Right renal pelvis (tissue), 4 donors: ENCODE measurements at places on chromosomes 7 and 10.
A peak's percentile ranks its signal among the peaks of the same experiment; 100 is the strongest.

DNA sequence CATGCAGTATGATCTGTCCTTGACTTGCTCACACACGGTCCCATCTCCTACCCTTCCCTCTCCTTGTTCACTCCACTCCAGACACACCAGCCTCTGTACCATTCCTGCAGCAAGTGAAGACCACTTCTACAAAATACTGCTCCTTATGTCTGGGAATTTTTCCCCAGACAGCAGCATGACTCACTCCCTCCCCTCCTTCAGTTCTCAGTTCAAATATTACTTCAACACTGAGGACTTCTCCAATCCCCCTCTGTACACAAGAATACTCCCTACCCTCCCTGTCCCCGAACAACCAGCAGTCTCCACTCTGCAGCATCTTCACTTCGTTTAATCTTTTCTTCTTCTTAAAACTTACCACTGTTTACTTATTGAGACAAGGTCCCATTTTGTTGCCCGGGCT lies 474.0 kb downstream of the GPAM start:
- DNase-seq: no peak

DNA sequence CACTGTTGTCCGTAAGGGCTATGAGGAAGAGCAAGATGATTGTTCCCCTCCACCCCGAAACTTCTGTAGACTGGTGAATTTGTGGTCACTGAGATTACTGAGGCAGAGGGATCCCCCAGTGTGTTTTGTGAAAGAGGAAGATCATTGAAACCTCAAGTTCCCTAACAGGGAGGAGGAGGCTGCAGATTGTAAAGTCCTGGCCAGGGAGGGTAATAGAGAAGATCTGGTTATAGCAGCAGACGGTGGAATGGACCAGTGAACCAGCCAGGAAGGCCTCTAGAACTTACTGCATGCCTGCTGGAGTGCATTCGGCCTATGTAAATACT lies 31.1 kb downstream of the LMTK2 start:
- no peak for DNase-seq

- DNase-seq: no peak
Observed at GRCh38 chr10:95354110-95354509, 63.3 kb upstream of the PDLIM1 start.

- DNase-seq: no peak
Observed at GRCh38 chr10:29078919-29079318, 210.0 kb upstream of the LYZL1 start.

GRCh38 chr7:28411876-28412662 lies at the start of gene CREB5:
TSS of gene CREB5 (plus strand) at chr7:28412518. CDS start at chr7:28412915, 397 bp downstream.
- DNase-seq: no peak

- no peak for DNase-seq
Observed at GRCh38 chr10:108849688-108850087, 1073.6 kb downstream of the XPNPEP1 start.

- DNase-seq: no peak
Observed at GRCh38 chr10:62382831-62383230, 8.7 kb downstream of the ZNF365 start.

- DNase-seq: no peak
Observed at GRCh38 chr7:151349507-151349853, 7.9 kb downstream of the NUB1 start.

DNA sequence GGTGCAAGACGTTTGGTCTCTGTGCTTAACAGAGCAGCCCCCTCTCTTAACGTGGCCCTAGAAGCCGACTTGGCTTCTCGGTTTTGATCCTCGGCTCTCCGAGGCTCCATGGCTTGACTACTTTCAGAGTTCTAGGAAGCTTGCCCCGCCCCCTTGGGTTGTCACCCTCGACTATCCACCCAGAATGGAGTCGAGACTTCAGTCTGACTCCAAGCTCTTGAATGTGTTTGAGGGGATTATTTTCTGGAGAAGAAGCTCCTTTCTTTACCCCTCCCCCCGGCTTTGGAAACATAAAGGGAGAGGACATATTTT lies 448 bp downstream of the SEC24C start:
- DNase-seq: no peak

GRCh38 chr10:112202561-112203241 lies 19.1 kb upstream of the GPAM start:
- no peak for DNase-seq

DNA sequence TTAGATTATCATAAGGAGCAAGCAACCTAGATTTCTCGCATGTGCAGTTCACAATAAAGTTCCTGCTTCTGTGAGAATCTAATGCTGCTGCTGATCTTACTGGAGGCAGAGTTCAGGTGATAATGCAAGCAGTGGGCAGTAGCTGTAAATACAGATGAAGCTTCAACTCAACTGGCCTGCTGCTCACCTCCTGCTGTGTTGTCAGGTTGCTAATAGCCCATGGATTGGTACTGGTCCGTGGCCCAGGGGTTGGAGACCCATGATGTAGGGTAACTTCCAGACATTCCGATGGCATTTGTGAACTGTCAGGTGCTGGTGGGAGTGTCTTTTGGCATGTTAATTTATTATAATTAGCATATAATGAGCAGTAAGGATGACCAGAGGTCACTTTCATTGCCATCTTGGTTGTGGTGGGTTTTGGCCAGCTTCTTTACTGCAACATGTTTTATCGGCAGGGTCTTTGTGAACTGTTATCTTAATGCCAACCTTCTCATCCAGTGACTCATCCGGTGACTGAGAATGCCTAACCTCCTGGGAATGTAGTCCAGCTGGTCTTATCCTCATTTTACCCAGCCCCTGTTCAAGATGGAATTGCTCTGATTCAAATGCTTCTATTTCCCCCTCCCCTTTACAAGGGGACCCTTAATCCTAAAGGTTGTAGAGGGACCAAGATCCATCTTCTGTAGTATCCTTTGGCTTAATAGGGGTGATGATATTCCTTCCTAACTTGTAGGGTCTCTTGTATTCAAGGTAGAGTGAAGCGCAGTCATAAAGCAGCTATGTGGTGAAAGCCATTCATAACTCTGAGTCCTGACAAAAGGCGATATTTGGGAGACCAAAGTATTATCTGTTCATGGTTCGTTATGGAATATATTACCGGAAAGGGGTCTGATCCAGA lies 165.8 kb downstream of the CCSER2 start:
- no peak for DNase-seq

DNA sequence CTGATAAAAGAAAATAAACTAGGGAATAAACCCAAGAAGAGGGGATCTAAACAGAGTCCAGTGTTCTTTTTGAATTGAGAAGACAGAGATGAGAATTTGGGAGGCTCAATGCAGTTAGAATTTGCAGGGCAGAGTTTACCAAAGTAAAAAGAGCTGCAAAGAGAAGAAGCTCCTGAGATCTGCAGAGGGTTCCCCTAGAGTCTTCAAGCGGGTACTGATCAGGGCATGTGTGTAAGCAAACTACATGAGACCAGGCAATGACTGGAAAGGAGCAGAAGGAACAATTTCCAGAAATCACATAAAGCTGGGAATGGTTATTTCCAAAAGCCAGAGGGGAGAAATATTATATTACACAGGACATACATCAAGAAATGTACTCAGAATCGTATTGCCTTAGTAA lies 58.1 kb upstream of the TES start:
- no peak for DNase-seq

DNA sequence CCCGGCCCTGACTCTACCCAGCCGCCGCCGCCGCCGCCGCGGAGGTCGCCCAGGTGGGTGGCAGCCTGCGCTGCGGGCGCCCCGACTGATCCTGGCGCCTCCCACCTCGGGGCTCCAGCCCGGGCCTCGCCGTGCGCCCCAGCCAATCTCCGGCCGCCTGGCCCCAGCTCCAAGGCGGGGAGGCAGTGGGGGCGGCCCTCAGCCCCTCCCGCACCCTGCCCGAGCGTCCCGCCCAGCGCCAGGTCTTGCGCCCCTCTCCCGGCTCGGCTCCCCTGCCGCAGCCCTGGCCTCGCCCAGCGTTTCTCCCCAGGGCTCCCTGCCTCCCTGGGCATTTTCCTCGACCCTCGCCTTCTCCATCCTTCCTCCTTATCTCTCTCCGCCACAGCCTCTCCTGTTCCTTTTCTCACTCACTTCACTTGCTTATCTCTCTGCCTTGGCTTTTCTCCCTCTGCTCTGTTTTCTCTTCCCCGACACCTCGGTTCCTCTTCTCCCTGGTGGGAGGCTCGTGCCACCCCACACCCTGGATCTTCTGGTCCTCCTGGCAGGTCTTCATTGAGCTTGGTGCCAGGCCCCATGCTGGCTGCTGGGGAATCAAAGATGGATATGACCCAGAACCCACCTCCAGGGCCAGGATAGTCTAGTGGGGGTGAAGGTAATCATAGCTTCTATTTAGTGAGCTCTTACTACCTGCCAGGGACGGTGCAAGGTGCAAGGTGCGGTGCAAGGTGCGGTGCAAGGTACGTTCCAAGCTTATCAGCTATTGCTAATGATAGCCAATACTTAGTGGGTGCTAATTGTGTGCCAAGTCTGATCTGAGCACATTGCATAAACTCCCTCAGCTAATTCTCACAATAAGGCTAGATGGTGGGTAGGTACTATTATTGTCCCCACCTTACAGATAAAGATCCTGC lies at the start of gene SFRP5:
Gene SFRP5, minus strand, starts transcription at position 87 of the 911 bp plus-strand sequence. CDS start 166 bp downstream, outside the sequence.
- no peak for DNase-seq

DNA sequence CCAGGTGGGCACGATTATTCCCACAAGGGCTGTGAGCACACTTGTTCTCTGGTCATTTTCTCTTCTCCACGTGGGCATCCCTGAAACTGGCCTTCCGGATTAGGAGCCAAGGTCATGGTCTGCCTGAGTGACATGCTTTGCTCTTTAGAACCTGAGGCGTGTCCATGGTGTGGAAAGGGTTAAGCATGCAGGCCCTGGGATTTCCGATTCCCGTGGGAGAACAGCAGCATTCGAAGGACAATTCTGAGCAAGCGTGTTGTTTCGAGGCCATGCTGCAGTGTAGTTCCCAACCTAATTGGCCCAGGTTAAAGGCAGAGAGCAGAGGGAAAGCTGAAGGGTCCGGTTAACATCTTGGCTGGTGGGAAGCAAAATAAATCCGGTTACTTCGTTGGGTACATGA lies 245.9 kb downstream of the SKAP2 start:
- no peak for DNase-seq

DNA sequence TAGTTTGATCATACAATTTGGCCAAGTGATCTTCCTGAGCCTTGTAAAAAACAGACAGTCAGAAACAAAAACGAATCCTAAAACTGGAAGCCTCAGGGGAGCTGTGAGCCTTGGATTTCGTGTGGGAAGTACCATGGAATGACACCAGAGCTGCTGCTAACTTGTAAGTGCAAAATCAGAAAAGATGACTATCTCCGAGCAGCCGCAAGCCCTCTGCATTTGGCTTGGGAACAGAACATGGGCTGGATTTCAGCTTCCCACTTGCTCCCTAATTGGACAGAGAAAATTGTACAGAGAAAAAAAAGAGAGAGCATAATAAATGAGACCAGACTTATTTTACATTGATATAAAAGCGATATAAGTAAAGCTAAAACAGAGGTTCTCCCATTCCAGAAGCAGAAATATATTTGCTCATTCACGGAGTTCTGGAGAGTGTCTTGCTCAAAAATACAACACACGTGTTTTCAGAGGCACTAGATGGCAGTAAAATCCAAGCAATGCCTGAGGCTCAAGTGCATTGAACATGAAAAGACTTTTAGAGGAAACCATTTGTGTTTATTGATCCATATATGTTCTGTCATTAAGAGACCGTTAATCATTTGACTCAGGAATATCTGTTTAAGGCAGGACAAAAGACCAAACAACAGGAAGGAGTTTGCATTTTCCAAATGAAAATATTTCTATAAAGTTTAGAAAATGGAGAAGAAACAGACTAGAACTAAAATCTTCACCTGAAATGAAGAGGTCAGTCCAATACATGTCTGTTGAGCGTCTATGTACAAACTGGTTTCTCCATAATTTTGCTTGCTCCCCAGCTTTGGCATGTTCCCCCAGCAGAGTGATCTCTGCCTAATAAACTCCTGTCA lies 78.3 kb upstream of the SLC26A5 start:
- DNase-seq: no peak

GRCh38 chr7:28408105-28408959 lies 4.0 kb upstream of the CREB5 start:
- peak; percentile 31 for DNase-seq

DNA sequence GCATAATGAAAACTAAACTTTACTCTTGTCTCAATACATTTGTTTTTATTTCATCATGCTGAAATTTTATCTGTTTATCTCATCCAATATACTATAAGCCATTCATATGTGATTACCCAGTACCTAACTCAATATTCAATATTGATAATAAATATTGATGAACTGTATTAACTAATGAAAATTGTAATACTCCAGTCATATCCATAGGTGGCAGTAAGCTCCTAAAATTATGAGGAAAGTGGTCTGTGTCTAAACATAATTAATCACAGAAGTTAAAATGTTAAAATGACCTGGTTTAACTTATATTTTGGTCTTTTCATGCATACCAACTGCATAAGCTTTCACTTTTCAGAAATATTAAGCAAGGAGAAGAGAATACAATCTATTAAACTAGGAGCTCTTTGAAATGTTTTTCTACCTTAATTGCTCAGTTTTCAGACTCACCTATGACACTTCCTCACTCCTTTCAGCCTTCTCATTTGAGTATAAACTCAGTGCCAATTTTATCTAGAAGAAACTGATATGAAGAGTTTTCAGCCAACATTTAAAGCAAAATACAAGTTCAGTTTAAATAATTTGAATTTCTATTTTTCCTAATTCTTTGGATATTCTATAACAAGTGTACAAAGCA lies 30.5 kb upstream of the VWDE start:
- no peak for DNase-seq

DNA sequence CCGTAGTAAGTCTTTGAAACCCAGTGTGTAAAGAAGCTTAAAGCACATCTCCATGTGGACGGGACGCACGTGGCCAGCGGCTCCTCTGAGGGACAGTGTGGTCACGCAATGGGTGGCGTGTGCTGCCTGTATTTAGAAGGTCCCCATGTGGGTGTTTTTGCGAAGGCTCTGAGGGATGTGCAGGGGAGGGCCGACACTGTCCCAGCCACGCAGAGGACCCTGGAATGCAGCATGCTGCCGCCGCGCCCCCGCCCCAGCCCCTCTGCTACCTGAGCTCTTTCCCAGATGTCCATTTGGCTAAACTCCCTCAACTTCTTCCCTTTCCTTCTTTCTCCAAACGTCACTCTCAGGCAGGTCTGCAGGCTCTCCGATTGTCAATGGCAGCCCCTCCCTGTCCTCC lies 8.8 kb downstream of the PFKP start:
- DNase-seq: no peak

DNA sequence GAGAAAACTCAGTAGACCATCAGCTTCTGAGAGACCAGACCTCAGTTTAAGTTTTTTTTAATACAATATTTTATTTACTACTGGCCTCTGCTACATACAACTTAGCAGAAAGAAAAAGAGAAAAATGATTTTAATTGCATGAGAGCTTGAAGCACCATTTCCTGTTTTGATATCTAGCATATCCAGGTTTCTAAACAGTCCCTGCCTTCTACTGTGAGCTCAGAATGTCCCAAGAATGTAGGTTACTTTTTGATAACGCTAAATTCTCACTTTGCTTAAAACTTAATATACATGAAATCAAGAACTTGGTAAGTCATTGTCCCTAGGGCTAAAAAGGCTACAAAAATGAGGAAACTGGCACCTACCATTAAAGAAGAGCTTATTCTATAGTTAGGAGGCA lies 7.0 kb downstream of the TMEM243 start:
- no peak for DNase-seq

GRCh38 chr10:93454146-93454545 lies 28.0 kb downstream of the MYOF start:
- no peak for DNase-seq

GRCh38 chr10:70513848-70514309 lies 35.3 kb downstream of the PALD1 start:
- DNase-seq: no peak

- no peak for DNase-seq
Observed at GRCh38 chr10:3566627-3567026, 218.4 kb downstream of the KLF6 start.

GRCh38 chr7:101625031-101625791 lies 3.9 kb downstream of the MYL10 start:
- DNase-seq: no peak
